Tibial nerve (tissue), 4 donors: ENCODE measurements at places on chromosomes 7 and 10. TPM values are rescaled to one million over a fixed set of nuclear protein-coding genes. Genes with fewer than 3 reads are reported as not detected.

Gene NEUROG3
- total RNA-seq: not detected

Gene EPHB4
- total RNA-seq: 17.5 TPM

Gene OR6B1
- total RNA-seq: not detected

Gene MYOZ1
- 2.2 TPM for total RNA-seq

Gene SH2D4B
- total RNA-seq: not detected

Gene TSPAN33
- 10.5 TPM for total RNA-seq

Gene CUZD1
- total RNA-seq: not detected

Gene SPDYE5
- not detected for total RNA-seq

Gene SEC61G
- 137 TPM for total RNA-seq

Gene VPS50
- 24.6 TPM for total RNA-seq

Gene ASB4
- total RNA-seq: not detected

Gene EN2
- not detected for total RNA-seq

Gene CASD1
- total RNA-seq: 22.3 TPM

Gene APBB1IP
- total RNA-seq: 8.4 TPM
